Activated CD4-positive, alpha-beta T cell treated with anti-CD3 and anti-CD28 coated beads for 48 hours (primary cell): ENCODE measurements at places on chromosomes 13 and 19.

GRCh38 chr19:38869836-38870607 lies 8.1 kb downstream of the RINL start:
- peak; percentile 95 for DNase-seq

DNA sequence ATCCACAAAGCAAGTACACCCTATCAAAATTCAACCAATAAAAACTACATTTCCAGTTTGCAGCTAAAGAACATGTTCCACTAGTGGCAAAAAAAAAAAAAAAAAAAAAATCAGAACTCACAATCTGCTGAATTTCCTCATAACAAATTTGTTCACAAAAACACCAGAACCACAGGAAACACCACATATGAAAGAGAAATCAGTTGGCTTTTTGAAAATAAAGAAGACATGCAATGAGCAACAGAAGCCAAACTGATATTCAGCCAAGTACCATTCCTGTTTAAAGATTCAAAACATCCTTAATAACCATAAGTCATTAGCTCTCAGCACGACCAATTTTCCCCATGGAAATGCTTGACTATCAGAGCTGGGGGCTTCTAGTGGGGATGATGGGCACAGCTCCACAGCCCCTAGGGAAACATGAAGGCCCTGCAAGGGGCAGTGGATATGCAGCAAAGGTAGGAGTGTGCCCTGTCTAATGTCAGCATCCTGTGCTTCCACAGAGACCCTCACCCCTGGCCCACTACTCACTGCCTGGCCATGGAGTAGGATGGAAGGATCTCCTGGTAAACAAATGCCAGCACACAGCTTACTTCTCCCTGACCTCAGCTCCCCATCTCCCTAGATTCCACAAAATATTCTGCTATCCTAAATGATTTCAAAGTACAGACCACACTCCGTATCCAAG lies 74.0 kb upstream of the DOCK9 start:
- DNase-seq: no peak

DNA sequence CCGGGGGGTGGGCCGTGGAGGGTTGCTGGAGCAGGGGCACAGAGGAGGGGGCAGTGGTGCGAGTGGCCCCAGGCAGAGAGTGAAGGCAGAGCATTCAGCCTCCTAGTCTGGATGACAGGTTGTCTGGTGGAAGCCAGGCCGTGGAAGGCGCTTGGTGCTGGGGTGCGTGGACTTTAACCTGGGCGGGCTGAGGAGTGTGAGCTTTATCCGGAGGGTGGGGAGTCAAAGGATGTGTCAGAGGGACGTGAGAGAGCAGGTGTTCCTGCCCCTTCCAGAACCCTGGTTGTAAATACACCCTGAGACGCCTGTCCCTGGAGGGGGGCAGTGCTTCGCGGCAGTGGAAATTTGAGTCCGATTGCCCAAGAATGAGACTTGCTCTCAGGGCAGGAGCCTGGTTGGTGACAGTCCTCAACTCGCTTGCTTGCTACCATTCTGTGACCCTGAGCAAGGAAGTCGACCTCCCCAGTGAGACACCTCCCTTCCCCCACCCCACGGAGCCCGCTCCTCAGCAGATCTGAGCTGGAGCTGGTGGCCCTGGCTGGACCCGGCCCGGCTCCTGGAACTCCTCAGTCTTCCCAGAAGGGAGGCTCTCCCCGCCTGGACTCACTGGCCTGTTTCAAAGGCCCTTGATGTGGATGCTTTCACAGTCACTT lies 2.3 kb downstream of the SPPL2B start:
- DNase-seq: no peak

DNA sequence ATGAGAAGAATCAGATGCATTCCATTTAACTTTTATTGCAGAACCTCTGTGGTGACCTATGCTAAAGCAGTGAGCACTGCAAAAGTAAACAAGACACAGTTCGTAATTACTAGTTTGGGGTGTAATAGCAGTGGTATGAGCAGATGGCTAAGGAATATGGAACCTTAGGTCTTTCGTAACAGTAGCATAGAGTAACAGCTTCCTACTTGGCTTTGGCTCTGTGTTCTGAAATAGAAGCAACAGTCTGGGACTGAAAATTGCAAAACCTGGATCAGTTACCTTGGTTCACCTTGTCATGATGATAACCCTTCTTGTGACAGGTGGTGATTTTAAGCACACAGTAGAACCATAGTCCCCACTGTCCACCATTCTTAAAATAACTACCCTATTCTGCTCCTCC lies 303.4 kb downstream of the GPC6 start:
- no peak for DNase-seq

DNA sequence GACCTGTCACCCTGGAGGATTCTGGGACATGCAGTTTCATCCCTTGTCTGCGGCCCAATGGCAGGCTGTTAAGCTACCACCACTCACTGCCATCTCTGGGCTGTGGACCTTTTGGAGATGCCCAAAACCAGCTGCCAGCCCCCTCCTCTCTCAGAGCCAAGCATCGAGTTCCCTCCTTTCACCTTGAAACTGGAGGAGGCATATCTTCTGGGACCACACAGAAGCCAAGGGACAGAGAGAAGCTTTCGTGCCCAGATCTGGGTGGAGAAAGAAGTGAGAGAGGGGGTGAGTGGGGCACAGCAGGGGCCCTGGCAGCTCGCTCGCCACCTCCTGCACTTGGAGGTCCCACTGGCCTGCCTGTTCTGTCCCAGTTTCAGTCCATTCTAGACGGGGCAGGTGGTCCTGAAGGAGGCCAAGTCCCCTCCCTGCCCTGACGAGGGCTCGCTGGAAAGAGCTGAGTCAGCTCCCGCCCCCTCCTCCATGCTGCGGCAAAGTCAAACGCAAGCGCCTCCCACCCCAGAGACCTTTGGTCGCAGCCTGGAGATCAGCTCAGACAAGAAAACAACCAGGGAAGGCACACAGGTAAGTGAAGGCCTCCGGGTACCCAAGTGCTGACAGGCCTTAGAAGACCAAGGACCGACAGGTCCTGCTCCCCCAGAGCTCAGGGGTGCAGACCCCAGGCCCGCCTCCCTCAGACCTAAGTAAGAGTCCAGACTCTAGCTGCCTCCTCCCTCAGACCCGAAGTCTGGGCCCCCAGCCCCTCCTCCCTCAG lies 3.8 kb downstream of the BCAT2 start:
- no peak for DNase-seq

DNA sequence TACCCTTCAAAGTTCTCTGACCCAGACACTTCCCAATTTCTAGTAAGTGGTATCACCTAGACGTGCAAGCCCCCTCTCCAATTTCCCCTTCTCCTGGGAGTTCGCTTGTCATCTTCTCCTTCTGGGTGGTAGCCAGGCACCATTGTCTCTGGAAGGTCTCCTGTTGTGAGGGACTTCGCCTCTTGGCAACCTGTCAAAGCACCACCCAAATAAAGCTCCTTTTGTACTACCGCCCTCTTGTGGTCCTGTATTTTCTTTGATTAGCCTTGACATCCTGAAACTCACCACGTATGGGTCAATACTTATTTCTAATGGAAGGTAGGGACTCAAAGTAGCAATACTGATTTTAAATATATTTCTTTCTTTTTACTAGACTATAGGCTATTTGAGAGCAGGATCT lies 8.2 kb downstream of the GPC5 start:
- peak; percentile 18 for DNase-seq

- DNase-seq: no peak
Observed at GRCh38 chr19:56964410-56964920, 123.9 kb upstream of the PEG3 start.

- DNase-seq: no peak
Observed at GRCh38 chr19:33171916-33172359, 22.2 kb upstream of the LRP3 start.

GRCh38 chr19:51456541-51457290 lies 1.5 kb downstream of the SIGLEC8 start:
- no peak for DNase-seq

- no peak for DNase-seq
Observed at GRCh38 chr13:59300355-59301173, 863.2 kb downstream of the DIAPH3 start.

GRCh38 chr19:17999684-18000479 lies 8.1 kb upstream of the ARRDC2 start:
- no peak for DNase-seq
